ENCODE measurements at places on chromosomes 3 and 15.

DNA sequence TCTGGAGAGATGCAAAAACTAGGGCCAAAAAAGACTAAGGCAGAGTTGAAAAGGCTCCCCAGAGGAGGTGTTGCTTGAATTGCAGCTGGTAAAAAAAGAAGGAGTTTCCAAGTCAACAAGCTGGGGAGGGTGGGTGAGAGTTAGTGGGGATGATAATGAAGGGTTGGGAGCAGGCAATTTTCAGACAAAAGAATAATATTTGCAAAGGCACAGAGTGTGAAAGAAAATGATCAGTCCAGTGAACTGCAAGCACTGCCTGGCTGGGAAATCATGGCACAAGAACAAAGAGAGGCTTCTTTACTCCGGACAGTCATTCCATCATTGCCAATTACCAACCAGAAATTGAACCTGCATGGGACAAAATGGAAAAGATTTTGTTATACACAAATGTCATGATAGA lies 42.2 kb downstream of the C3orf85 start:
- DNase-seq = no peak

DNA sequence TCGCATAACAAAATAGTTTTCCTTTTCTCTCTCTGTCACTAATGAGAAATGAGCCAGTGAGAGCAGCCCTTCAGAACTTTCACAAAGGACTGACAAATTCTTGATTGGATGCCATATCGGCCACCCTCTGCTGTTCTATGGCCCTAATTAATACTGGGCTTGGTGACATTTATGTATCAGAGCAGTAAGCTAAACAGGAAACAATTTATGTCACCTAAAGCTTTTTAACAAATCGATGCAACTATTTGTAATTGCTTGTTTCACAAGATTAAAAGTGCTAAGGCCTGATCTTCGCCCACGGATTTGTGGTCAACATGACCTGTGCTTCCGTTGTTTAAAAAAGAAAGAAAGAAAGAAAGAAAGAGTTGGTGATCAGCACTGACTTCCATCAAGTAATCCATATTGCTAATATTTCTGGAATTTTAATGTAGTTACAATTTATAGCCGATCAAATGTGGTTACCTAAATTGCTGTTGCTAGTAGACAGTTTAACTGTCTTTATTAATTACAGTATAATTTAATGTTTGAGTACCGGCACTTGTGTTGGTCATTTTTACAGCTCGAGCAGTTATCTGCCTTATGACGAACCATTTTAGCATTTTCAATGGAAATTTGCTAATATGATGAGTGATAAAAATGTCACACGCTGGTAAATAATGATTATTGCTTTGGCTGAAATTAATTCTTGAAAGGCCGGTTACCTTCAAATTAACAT lies 631.3 kb downstream of the FOXP1 start:
- DNase-seq = no peak

- no peak for DNase-seq
Measured at GRCh38 chr15:80260551-80260950, 8.5 kb upstream of the CTXND1 start.

DNA sequence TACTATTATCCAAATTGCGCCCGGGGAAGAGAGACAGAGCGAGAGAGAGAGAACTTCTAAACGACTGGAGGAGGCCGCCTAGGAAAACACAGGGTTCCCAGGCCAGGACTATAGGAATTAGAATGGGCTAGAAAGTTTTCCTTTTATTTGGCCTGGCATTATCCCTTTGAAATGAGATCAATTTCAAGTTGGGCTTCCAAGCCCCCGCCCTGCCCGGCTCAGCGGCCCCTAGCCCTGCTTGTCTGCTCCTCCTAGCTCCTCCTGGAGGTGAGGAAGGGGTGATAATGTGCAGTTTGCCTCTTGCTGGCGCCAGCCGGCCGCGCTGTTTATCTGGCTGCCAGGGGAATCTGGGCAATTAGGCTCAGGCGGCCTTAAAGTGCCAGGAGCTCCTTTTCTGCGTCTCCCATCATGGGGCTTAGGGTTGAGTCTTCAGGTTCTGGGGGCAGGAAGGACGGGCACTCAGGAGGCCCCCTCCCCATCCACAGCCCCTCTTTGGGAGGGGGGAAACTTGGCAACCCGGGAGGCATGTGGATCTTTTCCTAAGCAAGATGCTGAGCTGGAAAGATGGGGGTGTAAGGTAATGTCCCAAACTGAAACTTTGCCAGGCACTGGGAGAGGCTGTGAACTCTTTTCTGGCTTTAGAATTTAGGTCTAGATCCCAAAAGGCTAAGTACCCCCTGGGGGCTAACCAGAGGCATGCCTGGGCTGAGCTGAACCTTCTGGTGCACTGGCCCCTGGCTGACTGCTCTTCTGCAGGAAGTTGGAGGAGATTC lies 5.5 kb downstream of the SMAD6 start:
- DNase-seq = no peak

DNA sequence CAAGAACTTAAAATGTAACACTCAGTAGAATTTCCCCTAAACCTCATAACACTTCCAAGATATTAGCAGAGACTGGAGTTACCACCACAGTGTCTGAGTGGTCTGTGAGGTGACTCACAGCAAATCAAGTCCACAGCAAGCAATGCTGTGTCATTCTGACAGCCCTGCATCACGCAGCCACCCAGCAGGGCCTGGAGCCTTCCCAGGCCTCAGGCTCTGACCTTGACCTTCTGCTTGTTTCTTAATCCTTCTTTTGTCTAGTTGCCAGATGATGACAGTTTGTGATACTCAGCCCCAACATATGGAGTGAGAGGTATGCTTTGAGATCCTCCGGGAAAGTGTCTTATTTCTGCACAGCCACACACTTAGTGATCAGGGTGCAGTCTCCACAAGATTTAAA lies 82.5 kb downstream of the TOP2B start:
- no peak for DNase-seq

GRCh38 chr3:131630807-131631206 lies 128.0 kb upstream of the MRPL3 start:
- DNase-seq = no peak

DNA sequence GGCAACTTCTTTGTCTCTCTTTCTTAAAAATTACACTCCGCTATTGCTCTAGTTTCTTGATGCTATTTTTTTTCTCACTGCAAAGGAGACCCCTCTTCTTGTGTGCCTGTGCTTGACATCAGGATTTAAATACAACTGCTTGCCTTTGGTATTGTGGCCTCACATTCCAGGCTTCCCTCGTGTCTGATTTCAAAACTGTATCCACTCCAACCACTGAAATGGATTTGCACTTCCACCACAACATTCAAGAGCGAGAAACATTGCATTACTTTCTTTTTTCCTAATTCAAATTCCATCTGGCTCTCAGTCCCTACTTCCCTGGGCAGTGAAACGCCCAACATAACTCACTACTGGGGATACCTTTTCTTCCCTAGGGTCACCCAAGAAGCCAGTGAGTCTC lies 50.4 kb upstream of the PXYLP1 start:
- no peak for DNase-seq

DNA sequence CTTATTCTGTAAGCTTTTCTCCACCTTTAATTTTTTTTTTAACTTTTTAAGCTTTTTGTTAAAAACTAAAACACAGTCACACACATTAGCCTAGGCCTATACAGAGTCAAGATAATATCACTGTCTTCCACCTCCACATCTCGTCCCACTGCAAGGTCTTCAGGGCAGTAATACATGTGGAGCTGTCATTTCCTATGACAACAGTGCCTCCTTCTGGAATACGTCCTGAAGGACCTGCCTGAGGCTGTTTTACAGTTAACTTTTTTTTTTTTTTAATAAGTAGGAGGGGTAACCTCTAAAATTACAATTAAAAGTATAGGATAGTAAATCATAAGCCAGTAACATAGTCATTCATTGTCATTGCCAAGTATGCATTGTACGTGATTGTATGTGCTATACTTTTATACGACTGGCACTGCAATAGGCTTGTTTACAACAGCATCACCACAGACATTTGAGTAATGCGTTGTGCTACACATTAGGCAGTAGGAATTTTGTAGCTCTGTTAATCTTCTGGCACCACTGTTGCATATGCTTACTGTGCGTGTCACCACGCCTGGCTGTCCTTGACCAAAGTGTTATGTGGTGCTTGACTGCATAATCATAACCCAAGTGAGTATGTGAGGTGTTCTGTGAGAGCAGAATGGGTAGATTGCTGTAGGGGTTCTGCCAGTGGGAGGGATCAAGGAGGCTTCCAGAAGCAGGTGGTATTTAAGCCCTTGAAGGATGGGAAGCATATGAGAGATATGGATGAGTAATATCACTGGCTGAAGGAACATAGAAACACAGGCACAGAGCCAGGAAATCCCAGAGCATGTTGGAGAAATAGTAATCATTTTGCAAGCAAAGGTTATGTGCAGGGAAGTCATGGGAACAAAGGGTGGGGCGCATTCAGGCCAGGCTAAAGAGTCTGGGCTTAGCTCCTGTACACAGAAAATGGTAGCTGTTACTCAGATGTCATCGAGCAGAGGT lies 18.3 kb downstream of the FBXO22 start:
- DNase-seq = no peak

DNA sequence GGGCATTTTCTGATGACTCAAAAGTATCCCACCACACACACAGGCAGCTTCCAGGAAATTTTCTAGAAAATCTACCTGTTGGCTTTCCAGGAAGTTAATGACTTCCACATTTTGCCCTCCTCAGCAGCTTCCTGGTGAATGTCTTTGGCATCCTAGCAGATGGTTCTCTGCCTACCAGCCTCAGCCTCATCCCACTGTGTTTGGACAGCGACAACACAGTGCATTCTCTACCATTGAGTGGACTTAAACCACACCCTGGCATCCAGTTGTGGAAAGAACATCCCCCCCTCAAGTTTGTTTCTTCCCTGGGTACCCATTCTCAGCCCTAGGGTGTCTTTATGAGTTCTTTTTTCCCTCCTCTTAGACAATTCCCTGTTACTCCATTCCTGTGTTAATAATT lies 50.8 kb upstream of the GADL1 start:
- no peak for DNase-seq

- no peak for DNase-seq
Measured at GRCh38 chr3:41881233-41881821, 80.6 kb downstream of the ULK4 start.

- no peak for DNase-seq
Measured at GRCh38 chr15:40510201-40510600, 39.4 kb downstream of the CHST14 start.

- DNase-seq = no peak
Measured at GRCh38 chr3:127089486-127090145, 103.3 kb upstream of the PRR23E start.

DNA sequence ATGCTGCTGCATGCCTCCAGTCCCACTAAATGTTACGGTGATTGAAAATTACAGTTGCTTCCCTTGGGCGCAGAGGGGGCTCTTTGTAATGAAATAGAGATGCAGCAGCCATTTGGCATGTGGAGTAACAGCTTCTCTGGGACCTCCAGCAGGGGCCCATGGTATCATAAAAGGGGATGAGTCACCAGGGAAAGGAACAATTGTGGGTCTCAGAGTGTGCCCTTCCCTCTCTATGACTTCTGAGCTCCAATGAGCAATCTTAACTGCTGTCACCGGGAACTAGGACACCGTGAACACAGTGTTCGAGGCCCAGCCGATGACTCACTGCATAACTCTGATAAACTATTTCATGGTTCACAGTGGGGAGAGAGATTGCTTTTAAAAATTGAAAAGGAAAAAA lies 164.8 kb upstream of the NUDT16 start:
- DNase-seq = no peak

GRCh38 chr3:103609472-103609871 lies 1174.7 kb downstream of the ZPLD1 start:
- DNase-seq = no peak

- DNase-seq = no peak
Measured at GRCh38 chr15:62482785-62483429, 317.8 kb upstream of the C2CD4B start.

GRCh38 chr3:21505711-21506460 lies 245.1 kb downstream of the ZNF385D start:
- DNase-seq = no peak

DNA sequence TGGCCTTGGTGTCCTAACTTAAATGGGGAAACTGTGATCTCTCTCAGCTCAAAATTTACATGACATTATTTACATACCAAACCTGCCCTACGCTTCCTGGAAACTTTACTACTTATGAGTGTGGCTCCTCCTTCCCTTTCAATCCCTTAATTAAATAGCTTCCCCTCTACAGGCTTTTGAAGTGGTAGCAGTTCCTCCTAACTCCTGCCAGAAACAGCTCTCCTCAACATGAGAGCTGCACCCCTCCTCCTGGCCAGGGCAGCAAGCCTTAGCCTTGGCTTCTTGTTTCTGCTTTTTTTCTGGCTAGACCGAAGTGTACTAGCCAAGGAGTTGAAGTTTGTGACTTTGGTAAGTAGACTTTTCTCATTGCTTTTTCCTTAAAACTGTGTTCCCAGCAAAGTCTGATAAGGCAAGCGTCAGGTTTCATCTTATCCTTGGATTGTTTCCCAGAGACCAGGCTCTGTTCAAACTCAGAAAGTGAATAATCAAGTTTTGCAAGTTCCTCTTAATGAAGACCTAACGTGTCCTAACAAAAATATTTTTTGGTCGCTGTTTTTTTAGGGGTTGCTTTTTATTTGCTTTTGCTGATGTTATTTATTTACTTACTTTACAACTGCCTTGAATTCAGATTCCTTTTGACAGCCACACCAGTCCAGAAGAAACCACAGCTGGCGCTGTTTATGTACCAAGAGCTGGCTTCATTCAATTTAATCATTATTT lies at the start of gene ACP3:
ACP3 (plus strand) TSS at position 179 of the 720 bp plus-strand sequence; CDS start at position 229, 50 bp downstream.
- no peak for DNase-seq

GRCh38 chr3:117217355-117217754 lies 507.8 kb downstream of the TUSC7 start:
- DNase-seq = no peak

GRCh38 chr15:78394026-78394425 lies 44.0 kb upstream of the IREB2 start:
- no peak for DNase-seq

GRCh38 chr3:76040946-76041345 lies 255.6 kb upstream of the ZNF717 start:
- DNase-seq = no peak

GRCh38 chr15:31471731-31472430 lies 145.2 kb downstream of the KLF13 start:
- no peak for DNase-seq

- no peak for DNase-seq
Measured at GRCh38 chr3:66469220-66469640, 31.6 kb downstream of the LRIG1 start.

DNA sequence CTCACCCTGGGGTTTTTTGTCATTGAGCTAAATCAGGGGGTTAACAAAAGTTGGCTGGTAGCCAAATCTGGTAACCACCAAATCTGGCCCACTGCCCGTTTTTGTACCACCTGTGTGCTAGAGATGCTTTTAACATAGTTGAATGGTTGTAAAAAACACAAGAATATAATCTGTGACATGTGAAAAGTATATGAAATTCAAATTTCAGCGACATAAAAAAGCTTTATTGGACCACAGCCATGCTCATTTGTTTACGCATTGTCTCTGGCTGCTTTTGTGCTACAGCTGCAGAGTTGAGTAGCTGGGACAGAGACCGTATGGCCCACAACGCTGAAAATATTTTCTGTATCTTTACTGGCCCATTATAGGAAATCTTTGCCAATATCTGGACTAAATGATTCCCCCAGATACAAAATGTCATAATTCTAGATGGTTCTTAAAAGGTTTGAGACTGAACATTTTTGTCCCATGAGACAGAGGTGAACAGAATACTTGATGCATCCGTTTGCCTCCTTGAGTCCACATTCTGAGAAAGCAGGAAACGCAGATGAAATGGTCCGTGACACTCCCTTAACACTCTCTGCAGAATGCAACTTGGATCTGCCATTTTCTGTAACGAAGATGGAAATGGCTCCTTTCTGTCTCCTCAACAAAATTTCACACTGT lies 120.9 kb upstream of the PDZRN3 start:
- no peak for DNase-seq

- DNase-seq = no peak
Measured at GRCh38 chr3:56467801-56468183, 475 bp downstream of the ERC2 start.

- no peak for DNase-seq
Measured at GRCh38 chr3:115548611-115549010, 74.7 kb upstream of the GAP43 start.

Data from central memory CD8-positive, alpha-beta T cell (primary cell).